ENCODE measurements at places on chromosomes 7 and 10.

DNA sequence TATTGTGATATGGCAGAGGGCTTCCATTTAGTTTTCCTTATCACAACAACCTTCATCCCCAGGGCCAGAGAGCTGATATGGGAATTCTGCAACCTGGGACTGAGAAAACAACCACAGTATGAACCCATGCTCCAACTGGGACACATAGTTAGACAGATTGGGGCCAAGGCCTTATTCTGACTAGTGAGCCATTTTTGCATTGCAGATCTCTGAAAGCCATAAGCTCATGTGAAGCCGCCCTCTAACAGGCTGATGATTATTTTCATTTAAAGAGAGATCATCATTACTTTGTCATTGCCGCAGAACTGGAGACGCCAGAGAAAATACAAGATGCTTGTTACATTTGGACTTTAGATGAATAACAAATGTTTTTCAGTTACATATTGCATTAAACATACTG, 791.7 kb upstream of the POM121L12 start:
- no peak for DNase-seq

DNA sequence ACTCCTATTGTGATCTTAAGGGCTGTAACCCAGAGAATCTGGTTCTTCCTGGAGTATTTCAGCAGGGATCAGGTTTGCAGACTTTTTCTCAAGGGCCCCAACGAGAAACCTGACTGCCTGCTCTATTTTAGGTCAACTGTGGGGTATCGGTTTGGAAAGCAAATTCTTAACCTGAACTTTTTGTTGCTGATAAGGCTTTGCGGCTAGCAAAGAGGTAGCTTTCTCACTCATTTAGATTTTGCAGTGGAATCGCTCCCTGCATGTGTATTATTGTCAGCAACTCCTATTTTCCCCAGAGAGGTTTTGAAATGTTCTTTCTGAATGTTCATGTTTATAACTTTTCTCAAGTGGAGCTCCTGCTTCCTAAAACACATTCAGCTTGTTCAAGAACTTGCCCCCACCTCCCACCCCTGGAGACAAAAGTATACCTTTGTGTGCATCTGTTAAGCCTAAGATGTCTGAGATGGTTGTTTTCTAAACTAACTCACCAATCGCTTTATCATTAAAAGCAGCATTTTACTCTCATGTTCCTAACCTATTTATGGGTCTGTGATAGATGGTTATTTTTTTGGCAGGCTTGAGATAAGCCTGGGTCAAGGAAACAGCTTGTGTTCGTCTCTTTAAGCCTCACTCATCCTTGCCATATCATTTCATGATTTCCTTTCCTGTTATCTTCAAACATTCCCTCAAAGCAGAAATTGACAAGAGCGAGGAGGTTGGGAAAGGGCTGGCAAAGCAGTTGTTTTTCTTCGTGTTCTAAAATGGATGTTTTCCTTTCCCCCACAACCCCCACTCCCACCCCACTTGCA, 129.8 kb downstream of the BAMBI start:
- DNase-seq: no peak

- no peak for DNase-seq
These were observed 98.9 kb downstream of the DYNC1I1 start for GRCh38 chr7:95871075-95871848.

DNA sequence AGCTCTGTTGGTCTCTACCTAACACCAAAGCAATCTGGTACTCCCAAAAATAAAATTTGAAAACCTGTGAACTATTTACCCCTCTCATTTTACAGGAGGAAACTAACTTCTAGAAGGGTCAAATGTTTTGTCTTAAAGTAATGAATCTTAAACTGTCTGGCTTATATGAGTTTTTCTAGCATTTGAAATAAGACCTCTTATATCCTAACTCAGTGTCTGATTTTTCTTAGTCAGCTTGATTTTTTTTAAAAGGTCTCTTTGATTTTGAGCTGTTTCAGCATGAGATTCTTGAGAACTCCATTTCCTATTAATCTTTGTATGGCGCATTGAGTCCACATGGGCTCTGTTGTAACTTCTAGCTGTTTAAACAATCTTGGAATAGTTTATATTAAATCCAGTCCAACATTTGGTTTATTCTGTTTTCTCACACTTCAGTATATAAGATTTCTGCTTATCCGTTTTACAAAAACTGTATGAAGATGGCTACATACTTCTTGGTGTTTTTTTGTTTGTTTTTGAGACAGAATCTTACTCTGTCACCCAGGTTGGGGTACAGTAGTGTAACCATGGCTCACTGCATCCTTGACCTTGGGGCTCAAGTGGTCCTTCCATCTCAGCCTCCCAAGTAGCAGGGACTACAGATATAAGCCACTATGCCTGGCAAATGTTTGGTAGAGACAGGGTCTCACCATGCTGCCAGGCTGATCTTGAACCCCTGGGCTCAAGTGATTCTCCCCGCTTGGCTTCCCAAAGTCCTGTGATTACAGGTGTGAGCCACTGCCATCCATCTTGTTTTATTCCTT, 91.1 kb downstream of the PPP1R9A start:
- DNase-seq: no peak

DNA sequence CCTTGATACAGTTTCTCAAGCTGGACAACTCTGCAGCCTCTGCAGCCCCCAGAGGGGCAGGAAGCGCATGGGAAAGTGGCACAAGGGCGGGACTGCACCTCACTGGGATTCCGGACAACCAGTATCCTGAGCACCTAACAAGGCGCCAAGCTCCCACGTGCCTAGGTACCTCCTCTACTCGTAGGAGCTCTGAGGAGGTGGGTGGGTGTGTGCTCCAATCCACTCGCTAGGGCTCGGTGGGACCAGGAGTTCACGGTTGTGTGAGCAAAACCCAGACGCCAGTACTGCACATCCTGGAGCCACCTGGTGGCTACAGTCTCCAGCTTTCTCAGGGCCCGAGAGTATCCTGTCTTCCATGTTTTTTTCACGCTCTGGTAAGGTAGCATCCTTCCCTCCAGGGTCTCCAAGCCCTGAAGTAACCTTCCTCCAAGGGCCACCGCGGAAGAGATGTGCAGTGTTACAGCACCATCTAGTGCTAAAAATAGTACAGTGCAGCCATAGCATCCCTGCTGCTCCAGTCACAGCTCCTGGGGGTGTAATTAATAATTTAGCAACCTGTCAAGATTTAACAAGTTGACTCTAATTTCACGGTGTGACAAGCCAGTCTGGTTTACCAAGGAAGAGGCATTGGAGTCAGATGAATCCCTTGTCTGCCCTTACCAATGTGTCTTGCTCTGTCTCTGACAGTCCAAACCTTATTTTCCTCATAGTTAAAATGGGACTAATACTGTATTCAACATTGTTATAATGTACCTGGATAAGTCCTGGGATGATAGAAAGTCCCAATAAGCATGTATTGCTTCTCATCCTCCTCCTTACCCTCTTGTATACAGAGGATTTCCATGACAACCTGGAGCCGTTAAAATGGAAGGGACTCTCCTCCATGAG, 70.4 kb downstream of the HERPUD2 start:
- DNase-seq: peak; percentile 54

DNA sequence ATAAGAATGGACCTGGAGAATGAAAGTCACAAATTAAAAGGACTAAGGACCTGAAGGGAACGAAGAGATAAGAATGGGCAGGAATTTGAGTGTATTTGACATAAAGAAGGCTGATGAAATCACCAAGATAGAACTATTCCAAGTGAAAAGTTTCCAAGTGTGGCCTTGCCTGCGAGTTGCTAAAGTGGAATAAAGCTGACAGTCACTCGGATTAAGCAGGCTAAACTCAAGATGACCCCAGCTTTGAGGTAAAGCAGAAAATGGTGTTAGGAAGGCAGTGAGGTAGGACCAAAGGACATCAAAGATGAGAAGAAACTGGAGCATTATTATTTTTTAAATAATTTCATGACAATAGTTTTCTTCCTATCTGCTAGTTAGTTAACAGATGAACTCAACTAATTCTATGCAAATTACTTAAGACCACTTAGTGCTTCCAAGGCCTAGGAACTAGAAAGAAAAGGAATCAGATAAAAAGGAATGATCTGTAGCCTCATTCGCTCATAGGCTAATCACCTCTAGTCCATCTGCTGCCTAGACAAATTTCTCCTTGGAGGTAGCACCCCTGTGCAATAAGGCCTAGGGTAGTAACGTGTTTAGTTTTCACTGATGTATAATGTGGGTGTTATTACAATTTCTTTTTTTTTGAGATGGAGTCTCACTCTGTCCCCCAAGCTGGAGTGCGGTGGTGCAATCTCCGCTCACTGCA, 34.5 kb downstream of the EZH2 start:
- DNase-seq: no peak

GRCh38 chr10:8289186-8289924, 234.9 kb downstream of the GATA3 start:
- DNase-seq: no peak

GRCh38 chr10:20265146-20265545, 448.9 kb downstream of the PLXDC2 start:
- no peak for DNase-seq

- no peak for DNase-seq
These were observed 215.3 kb downstream of the KIF20B start for GRCh38 chr10:89916468-89917215.

GRCh38 chr10:114376523-114376922, 27.8 kb downstream of the AFAP1L2 start:
- DNase-seq: no peak

- peak; percentile 72 for DNase-seq
These were observed 2.3 kb upstream of the DRGX start for GRCh38 chr10:49398000-49398861.

GRCh38 chr7:88317422-88317821, 10.7 kb upstream of the STEAP4 start:
- no peak for DNase-seq

DNA sequence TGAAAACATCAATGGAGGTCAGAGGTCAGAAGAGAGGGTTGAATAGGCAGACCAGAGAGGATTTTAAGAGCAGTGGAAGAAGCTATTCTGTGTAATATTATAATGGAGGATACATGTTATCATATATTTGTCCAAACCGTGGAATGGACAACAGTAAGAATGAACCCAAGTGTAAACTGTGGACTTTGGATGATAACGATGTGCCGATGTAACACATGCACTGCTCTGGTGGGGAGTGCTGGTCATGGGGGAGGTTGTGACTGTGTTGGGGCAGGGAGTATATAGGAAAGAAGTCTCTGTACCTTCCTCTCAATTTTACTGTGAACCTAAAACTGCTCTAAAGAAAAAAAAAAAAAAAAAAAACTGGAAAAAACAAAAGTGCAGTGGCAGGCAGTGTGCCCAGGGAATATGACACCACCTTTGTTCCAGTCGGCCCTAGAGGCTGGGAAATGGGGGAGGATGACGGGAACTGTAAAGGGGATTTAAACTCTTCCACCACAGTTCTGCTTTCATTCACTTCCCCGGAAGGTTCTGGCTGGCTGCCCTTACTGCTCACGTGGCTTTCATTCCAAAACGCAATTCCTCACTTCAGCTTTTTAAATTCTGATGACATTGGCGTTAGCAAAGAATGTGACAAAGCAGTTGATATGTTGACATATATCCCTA, 113.7 kb upstream of the ANKRD1 start:
- no peak for DNase-seq

DNA sequence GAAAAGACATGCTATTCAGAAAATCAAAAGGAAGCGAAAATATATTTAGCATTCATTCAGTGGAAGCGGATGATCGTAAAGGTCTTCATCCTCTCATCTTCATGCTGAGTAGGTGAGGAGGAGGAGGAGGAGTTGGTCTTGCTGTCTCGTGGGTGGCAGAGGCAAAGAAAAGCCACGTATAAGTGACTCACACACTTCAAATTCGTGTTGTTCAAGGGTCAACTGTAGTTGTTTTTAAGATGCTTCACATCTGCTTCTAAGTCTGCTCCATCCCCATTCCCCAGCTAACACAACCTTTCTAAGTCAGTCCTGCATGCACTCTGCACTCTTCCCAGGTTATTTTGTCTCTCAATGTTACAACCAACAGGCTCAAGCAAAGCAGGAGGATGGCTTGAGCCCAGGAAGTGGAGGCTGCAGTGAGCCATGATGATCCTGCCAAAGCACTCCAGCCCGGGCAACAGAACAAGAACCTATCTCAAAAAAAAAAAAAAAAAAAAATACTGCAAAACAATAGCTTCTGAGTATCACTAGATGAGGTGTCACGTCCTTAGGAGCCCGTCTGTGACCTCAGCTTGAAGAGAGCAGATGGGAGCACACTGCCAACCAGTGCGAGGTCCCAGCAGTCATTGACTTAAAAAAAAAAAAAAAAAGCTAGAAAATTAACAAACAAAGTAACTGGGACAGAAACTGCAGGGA, 70.5 kb downstream of the SFMBT2 start:
- DNase-seq: no peak

DNA sequence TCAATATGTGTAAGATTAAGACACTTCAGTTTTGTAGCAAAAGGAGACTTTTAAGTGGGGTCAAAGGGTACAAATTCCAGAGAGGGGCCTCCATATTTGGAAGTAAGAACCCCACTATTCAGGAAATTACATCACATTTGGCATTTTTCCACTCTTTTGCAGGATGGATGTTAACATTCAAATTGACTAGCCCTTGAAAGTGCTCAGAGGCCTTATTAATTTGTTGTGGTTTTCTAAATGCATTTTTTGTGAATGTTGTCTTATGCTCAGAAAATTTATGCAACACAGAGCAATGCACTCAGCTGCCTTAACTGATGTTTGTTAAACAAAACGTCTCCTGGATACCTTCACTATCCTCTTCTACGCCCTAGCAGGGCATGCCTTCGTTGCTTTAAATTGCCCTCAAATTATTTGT, 50.9 kb upstream of the PDLIM1 start:
- DNase-seq: no peak

All from activated T-cell treated with anti-CD3 and anti-CD28 coated beads, Interleukin-2, amount 50 U/mL, for 24 hours (primary cell).